IPS DF 19.7 (cell line): ENCODE measurements at places on chromosomes 6 and 20.

DNA sequence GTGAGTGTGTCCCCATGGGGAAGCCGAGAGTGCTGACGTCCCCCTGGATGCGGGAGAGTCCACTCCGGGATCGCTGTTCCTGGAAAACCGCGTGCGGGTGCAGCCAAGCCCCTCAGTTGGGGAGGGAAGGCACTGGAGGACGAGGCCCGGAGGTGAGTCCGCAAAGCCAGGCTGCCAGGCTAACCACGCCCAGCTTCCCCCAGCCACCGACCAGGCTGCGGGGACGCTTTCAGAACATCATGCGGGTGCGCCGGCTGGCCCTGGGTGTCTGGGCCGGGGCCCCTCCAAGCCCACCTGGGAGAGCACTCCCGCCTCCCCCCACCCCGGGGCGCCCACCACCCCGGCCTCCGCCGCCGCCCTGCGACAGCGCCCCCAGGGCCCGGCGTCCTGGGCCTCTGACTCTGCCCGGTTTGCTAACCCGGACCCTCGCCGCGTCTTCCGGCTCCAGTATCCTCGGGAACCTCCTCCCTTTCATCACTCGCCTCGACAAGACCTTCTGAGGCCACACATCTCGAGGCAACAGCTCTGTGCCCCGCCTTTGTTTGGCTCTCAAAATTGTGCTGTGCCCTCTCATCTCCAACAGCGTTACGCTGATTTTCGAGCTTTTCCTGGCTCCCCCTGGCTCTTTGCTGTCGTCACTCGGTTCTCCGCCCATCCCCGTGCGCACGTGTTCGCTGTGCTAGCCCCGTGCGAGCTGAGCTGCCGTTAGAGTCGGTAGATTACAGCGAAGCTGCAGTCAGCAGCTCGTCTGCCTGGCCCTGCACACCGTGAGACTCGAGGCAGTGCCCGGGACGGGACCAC is 47.1 kb upstream of the ENTPD6 start:
- no peak for DNase-seq

DNA sequence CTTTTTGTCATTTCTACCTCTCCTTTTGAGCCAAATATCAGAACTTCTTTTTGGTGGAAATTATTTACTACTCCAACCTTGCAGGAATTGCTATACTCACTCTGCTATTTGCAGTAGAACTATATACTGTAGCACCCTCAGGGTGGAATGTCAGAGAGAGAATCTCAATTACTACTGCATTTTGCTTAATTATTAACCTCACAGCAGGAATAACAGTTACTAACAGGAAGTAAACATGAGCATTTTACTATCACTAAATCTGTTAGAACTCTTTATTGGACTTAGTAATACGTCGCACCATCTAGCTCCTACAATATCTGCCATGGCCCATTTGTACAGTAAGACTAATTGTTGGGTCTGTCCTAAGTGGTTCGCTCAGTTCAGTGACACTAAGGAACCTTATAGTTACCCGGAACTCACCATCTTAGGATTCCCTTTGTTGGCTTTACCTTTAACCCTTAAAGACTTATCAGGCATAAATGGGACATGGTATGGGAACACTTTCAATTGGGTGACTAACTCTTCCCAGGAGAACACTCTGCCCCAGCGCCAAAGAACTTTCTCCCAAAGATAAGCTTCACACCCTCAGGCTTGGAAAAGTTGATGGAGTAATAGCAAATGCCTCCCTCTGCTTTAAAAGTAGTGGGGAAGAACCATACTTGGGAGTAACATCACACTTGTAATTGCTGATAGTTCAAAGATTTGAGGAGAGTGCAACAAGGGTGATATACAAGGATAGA is 38.8 kb downstream of the PLN start:
- DNase-seq, result no peak

- DNase-seq, result peak; percentile 17
These were observed 47.8 kb upstream of the GATA5 start for GRCh38 chr20:62523473-62524203.

DNA sequence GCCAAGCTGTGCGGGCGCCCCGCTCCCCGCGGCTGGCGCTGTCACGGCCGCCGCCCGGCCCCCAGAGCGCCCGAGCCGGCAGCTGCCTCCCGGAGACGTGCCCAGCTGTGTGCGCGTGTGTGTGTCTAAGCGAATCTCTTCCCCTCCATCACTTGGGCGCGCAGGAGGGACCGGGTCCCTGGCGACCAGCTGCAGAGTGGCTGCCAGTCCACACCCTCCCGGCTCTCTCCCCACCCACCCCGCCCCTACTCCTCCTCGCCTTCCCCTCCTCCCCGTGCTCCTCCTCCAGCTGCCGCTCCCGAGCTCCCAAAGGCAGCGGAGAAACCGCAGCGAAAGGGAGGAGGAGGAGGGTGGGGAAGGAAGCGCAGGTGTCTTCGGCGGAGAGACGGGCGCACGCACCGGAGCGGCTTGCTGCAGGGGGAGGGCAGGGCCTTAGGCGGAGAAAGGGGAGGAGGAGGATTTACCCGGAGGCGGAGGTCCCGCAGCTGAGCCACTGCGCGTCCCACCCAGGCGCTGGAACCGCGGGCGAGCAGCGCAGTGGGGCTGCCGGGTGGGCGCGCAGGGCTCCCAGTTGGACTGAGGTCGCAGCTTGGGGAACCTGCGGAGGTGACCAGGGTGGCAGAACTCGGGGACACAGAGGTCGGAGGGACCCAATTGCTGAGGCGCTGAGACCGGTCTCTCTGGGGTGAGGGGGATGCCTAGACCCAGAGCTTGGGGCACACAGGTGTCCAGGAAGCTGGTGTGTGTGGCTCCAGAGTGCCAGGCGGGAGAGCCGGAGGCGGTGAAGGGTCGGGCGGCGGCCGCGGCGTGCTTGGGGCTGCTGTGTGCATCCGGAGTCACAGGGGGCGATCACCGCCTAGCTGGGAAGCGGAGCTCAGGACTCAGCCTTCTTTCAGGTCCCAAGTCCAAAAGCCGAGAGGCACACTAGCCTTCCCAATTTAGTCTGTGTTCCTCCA is at the start of gene HS3ST5:
HS3ST5 (minus strand) TSS at position 198 of the 956 bp plus-strand sequence. CDS start 280,178 bp downstream, outside the sequence.
- peak; percentile 71 for DNase-seq

DNA sequence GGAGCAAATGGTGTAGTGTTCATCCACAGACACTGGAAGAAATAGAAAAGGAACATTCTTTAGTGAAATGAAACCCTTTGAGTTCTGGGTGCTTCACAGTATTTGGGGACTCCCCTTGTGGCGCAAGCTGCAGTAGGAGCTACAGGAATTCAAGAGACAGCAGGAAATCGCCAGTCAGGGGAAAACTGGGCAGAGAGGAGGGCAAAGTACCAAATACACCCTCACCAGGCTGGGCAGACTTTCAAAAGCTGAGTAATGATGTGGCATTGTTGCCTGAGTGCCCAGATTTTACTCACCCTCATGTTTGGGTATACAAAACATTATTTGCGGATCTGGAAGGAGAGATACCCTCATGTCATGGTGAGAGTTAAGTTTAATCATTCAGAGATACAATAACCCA is 97.9 kb downstream of the SOD2 start:
- no peak for DNase-seq
